ENCODE measurements at places on chromosomes 16 and 17.

- no peak for DNase-seq
Observed at GRCh38 chr16:80655751-80656150, 115.0 kb downstream of the DYNLRB2 start.

DNA sequence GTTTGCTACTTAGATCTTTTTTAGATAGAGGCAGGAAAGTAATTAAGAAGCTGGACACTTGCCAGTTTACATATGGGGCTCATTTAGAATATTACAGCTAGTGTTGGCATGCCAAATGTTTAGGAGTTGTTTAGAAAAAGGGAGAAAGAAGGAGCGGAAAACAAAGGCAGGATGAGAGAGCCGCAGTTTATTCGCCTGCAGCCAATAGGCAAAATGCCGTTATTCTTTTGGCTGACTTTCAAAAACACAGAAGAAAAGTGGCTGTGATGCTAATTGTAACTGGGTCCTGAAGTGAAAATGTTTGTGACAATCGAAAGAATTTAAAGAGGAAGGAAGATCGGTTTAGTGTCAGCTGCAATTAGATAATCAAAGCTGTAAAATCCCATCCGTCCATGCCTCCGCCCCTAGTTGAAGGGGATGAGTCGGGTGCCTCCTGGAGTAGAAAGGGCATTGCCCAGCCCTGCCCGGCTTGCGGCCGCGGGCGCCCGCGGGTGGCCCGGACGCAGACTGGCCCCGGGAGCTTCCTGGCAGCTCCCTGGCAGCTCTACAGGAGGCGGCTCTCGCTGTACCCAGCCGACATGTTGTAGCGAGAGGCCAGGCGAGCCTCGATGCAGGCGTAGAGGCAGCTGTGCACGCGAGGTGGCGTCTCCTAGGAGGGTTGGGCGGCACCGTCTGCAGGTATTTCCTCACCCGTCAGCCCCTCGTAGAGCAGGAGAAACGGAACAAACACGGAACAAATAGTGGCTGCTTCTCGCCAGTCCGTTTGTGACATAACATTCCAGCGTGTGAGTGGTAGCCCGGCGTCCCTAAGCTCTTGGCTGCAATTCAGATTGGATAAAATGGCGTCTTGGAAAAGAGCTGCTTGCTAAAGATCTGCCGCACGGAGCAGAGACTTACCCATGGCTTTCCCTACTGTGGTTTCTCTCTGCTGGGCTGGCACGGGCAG, 82.2 kb downstream of the TNRC6C start:
- DNase-seq, result no peak

DNA sequence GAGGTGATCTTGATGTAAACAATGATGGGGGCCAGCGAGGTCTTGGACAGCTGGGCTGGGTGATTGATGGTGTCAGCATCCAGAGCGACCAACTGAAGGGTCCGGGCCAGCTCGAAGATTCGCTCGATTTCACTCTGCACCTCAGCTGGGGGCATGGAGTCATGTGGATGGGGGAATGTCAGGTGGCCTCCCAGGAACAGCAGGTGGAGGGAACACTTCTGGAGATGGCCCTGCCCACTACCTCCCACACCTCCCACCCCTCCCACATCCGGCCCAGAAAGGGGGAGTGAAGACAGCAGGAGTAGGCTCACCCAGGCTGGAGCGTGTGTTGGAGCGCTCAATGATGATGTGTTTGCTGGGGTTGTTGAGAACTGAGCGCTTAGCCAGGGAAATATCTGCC, 13.7 kb downstream of the CACNB1 start:
- DNase-seq, result no peak

- no peak for DNase-seq
Observed at GRCh38 chr16:27214084-27214961, 11.0 kb downstream of the KDM8 start.

- DNase-seq, result no peak
Observed at GRCh38 chr17:72976971-72977770, 115.3 kb downstream of the SLC39A11 start.

GRCh38 chr16:83704656-83705055, 103.1 kb upstream of the HSBP1 start:
- no peak for DNase-seq

DNA sequence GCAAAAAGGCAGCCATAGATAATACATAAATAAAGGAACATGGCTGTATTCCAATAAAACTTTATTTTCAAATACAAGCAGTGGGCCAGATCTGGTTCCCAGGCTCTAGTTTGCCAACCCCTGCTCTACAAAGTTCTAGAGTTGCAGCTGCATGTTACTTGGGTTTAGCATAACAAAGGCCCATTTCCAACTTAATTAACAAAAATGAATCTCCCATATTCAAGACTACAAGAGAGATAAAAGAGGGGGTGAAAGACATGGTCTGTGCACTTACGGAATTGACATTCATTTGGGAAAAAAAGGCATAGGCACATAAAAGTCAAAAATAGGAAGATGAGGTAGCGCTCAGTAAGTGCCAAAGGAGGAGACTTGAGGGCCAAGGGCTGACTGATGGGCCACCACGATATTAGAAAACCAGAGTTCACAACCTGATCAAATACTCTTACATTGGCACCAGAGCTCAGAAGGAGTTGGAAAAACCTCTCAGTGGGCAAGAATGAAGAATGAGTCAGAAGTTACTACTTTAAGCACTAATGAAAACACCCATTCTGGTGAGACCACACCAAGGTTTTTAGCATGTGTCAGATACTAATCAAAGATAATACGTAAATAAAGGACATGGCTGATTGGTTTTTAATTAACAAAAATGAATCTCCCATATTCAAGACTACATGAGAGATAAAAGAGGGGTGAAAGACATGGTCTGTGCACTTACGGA, 164.0 kb downstream of the VPS53 start:
- DNase-seq, result no peak

DNA sequence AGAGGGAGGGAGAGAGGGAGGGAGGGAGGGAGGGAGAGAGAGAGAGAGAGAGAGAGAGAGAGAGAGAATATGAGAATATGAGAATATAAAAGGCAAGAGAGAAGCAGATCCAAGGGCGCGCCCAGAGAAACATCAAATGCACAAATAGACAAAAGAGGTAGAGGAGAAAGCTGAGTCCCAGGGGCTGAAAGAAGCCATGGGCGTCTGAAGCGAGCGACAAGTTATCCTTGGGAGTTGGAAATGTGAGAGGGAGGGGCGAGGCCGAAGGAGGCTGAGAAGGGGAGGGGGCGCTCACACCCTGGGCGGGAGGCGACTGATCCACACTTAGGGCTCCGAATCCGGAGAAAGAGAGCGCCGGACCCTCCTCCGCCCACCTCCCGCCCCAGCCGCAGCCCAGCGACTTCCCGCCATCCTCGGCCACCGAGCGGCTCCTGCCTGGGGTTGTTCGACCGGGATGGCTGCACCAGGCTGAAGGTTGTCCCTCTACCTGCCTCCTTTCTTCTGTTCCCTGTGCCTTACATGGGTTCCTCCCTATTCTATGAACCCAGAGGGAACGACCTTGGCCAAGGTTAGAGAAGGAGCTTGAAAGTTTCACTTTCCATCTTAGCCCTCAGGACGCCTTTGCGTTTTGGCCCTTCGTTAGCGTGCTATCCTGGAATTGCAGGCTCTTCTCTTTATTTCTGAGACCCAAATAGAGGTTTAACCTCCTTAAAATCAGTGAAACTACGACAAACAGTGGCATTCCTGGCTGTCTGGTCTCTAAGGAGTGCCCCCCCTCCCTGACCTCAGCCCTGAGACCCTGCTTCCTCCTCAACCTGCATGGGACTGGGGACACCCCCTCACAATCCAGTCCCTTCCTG, 21.2 kb upstream of the HOXB9 start:
- DNase-seq, result no peak

DNA sequence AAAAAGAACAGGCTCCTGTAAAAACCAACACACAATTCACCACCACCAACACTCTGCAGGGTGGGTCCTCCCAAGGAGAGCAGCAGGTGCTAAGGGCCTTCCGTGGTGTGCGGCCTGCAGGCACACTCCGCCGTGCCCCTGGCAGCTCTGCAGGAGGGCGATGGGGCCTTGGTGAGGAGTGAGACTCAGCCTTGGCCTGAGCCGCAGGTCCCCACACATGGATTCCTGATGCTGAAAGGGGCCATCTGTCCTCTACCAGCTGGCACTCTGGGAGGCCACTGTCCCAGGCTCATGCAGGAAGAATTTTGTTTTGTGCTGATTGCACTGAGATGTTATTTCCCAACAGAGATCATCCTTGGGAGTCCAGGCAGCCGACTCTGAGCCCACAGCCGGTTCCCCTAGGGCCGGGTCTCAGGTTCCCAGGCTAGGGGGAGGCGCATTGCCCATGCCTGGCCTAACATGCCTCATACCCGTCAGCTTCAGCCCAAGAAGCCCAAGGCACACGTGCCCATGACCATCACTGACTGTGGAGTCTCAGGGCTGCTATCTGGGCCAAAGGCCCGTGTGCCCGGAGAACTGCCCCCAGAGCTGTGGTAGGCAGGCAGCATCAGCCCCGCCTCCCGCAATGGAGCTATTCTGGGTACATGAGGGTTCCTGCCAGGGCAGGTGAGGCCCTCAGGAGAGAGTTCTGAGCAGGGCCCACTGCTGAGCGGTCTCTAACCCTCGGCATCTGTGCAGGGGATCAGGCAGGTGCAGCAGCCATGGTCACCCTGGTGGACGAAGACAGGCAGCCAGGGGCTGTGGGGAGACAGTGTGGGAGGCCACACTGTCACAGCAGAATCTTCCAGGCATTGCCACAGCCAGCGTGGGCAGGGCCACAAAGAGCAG, 97.9 kb upstream of the ZNF469 start:
- no peak for DNase-seq

DNA sequence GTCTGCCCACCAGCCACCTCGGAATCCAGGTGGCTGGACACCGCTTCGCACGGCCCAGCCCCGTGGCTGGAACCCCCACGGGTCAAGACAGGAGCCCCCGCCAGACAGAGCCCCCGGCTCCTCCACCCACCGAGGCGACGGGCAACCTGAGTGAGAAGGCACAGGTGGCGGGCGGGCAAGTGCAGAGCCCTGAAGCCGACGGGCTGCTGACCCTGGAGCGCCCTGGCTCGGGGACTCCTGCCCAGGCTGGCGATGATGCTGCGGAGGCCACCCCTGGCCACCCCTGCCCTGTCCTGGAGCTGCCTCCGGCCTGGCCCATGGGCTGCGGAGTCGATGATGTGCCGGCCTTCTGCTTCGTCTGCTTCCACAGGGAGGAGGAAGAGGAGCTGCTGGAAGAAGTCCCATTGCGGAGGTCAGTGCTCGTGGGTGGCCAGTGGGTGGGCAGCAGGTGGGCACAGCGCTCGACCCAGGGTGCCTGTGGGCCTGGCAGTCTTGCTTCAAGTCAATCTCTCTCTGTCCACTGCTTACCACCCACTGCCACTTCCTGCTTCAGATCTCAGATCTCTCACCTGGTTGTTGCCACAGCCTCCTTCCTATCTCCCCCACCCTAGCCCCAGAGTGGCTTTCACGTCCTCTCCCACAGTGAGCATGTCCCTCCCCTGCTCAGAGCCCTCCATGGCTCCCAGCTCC, 33.1 kb upstream of the SBK1 start:
- no peak for DNase-seq

- DNase-seq, result no peak
Observed at GRCh38 chr17:68704871-68705713, 103.9 kb upstream of the FAM20A start.

DNA sequence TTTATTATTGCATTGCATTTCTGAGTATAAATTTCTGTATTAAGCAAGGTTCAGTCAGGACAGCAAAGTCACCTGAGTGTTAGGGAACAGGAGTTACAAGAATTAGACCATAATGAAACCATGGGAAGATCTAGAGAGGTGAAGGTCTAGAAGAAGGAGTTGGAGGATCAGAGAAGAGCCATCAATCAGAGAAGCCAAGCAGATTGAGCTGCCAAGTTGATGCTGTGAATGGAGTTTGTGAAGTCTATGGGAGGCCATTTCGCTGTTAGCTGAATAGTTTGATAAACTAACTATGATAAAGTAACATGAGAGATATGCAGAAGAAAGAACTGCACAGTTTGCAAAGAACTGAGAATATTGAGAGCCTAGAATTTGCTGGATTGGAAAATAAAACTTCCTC, 40.4 kb downstream of the FBXL20 start:
- no peak for DNase-seq

DNA sequence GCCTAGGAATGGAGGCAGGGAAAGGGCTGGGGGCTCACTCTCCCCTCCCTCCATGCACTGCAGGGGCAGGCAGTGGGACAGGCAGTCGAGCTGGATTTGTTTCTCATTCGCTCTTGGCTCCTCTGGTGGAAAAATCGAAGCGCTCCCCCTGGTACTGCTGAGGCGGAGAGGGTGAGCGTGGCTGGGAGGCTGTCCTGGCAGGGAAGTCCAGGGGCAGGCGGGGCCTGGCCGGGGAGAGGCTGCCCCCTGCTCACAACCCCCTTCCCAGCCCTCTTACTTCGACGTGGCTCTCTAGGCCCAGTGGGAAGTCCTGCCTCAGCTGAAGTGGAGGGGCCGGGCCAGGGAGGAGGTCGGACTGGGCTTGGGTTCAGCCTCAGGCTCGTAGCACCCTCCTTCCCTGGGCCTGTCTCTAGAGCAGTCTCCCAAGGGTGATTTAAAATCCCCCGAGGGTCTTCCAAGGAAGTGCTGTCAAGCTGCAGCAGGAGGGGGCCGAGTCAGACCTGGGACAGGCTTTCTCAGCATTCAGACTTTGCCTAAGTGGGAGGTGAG, 16.5 kb upstream of the TMEM92 start:
- no peak for DNase-seq

DNA sequence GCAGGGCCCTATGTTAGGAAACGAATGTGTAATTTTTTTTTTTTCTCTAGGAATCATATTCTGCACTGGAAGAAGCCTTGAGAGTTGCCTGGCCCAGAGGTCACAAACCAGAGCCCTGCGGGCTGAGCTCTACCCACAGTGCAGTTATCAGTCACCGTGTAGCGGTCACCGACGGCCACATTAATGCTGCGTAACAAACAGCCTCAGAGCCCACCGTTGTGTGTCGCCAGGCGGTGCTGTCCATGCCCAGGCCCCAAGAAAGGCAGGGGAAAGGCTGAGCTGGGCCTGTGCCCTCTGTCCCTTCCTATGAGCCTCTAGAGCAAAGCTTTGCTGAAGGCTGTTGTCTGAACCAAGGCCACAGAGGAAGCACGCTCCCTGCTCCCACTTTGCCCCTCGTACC, 4.5 kb upstream of the LMF1 start:
- DNase-seq, result no peak

- no peak for DNase-seq
Observed at GRCh38 chr17:2207815-2208515, 95.6 kb downstream of the SMG6 start.

GRCh38 chr16:46899443-46900143, 15.4 kb downstream of the GPT2 start:
- DNase-seq, result no peak

- no peak for DNase-seq
Observed at GRCh38 chr17:45823598-45823997, 21.1 kb upstream of the SPPL2C start.
